ENCODE measurements at places on chromosomes 1 and 21.

- no peak for DNase-seq
Observed at GRCh38 chr1:55050283-55050682, 10.9 kb downstream of the PCSK9 start.

GRCh38 chr1:24101796-24102586 lies 9.9 kb downstream of the MYOM3 start:
- DNase-seq, result no peak

GRCh38 chr1:176522310-176522845 lies 59.4 kb downstream of the PAPPA2 start:
- DNase-seq, result no peak

GRCh38 chr1:99814373-99814900 lies 35.7 kb upstream of the AGL start:
- DNase-seq, result no peak

Measured in D721Med (cell line).